Fibroblast of skin of left biceps (primary cell): ENCODE measurements at places on chromosomes 16 and 17.

- DNase-seq = no peak
Measured at GRCh38 chr16:86529160-86529559, 18.8 kb downstream of the FOXF1 start.

GRCh38 chr17:16977932-16978331, 6.0 kb upstream of the TNFRSF13B start:
- DNase-seq = peak; percentile 68

DNA sequence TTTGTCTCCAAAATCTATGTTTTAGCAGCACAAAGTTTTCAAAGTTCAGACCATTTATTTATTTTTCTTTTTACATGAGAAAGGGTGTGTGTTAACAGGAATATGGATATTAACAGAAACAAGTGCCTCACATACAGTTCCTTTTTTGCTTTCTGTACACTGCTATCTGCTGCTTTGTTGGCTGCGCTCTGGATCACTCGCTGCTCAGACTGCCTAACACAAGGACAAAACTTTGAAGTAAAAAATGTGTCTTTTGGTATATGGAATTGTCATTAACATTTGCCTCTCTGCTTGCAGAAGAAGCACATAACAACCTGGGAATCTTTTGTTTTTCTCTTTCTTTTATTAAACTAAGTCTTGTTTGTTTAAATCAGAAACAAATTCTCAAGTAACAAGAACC, 262.8 kb downstream of the ZFHX3 start:
- DNase-seq = no peak

- DNase-seq = no peak
Measured at GRCh38 chr17:79799538-79800324, 2.9 kb upstream of the CBX8 start.

- no peak for DNase-seq
Measured at GRCh38 chr17:50715471-50715870, 3.9 kb upstream of the LUC7L3 start.

GRCh38 chr17:57406131-57406980, 150.0 kb downstream of the MSI2 start:
- no peak for DNase-seq

DNA sequence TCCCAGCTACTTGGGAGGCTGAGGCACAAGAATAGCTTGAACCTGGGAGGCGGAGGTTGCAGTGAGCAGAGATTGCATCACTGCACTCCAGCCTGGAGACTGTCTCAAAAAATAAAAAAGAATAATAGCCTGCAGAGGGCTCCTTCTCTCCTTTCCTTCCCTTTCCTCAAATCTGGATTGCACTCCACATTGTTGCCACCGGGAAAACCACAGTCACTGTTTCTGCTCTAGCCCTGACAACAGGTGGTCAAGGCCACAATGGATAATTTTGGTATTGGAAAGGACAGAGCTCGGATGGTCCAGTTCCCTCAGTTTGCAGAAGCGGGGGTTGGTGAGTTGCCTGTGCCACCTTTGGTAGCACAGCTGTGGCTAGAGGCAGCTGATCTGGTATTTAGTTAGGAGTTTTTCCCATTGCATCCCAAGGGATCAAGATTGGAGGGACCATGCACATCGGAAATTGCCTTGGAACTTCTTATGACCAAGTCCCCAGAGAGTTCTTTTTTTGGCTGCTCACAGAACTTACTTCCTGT, 44.7 kb upstream of the PRSS54 start:
- DNase-seq = no peak
